Posterior cingulate gyrus (tissue), 11 donors: ENCODE measurements at places on chromosomes 13 and 19.

DNA sequence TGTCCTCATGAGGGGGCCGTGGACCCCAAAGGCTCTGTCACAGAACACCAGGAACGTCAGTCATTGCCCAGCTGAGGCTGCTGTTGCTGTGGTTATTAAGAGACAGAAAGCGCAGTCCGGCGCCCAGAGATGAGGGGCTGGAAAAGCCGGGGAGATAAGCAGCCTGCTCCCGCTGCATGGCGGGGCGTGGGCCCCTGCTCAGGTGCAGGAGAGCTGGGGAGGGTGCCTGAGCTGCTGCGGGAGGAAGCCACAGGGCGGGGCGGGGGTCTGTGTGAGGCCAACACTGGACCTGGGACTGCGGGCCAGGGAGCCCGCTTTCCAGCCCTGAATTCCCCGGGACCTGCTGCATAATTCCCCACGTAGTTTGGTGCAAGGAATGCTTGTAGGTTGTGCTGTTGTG lies 11.3 kb downstream of the SOX1 start:
- no peak for DNase-seq

DNA sequence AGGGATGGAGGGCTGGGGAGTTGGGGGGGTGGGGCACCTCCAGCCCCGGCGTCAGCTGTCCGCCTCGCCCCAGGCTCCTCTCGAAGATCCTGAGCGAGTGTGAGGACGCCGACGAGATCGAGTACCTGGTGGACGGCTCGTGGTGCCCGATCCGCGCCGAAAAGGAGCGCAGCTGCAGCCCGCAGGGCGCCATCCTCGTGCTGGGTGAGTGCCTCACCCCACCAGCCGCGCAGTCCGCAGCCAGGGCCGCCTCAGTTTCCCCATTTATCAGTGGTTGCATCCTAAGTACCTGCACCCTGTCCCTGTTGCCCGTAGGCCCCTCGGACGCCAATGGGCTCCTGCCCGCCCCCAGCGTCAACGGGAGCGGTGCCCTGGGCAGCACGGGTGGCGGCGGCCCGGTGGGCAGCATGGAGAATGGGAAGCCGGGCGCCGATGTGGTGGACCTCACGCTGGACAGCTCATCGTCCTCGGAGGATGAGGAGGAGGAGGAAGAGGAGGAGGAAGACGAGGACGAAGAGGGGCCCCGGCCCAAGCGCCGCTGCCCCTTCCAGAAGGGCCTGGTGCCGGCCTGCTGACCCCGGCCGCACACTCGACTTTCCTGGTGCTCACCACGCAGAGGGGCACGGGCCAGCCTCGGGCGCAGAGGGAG lies 29.3 kb downstream of the ZBTB7A start:
- no peak for DNase-seq

DNA sequence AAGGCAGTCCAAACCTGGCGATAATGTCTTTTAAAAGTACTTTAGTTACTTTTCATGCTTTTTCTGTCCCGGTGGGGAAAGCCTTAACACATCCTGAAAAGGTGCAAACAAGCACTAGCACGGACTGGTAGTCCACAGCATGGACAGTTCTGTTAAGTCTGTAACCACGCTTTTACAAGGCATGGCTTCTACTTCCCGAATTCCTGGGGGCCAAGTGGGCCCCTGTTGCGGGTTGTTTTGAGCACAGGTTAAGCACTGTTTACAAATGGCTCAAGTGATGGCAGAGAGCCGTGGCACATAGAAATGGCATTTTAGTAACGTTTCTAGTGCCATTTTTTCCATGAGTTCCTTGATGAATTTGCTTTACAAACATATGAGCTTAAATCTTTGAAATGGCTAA lies 37.6 kb downstream of the ZNF493 start:
- DNase-seq, result no peak

DNA sequence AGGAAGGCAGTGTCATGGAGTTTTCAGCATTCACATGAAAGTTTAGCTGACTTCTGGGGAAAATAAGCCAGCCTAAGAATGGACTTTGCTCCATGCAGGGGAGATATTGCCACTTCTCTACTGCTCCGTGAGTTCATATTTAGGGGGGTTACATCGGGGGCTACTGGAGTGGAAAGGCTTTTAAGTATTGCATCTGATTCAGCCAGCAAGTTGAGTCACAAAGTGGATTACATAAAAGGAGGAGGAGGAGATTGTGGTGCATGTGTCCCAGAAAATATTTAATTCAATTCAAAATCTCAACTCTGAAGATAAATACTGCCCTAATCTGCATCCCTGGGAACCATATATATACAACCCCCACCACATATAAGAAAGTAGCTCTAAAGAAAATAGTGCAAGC lies 617.2 kb downstream of the DCT start:
- no peak for DNase-seq

- no peak for DNase-seq
Observed at GRCh38 chr19:30449673-30450072, 77.5 kb downstream of the ZNF536 start.

- DNase-seq, result no peak
Observed at GRCh38 chr19:33463199-33463598, 58.4 kb downstream of the PEPD start.

DNA sequence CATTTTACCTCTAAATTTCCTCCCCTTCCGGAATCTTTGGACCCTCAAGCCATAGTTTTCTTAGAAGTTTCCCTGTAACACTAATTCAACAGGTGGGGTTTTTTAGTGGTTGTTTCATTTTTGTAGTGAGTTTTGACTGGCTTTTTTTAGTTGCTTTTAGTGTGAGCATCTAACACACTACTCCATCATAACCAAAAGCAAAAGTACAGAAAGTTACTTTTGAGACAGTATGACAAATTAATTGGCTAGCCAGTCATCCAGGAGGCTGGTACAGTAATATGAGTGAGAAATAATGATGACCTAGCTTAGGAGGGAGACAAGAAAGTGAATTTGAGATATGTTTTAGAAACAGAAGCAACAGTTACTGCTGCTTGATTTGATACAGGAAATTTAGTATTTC lies 71.5 kb downstream of the DNAJC15 start:
- no peak for DNase-seq

DNA sequence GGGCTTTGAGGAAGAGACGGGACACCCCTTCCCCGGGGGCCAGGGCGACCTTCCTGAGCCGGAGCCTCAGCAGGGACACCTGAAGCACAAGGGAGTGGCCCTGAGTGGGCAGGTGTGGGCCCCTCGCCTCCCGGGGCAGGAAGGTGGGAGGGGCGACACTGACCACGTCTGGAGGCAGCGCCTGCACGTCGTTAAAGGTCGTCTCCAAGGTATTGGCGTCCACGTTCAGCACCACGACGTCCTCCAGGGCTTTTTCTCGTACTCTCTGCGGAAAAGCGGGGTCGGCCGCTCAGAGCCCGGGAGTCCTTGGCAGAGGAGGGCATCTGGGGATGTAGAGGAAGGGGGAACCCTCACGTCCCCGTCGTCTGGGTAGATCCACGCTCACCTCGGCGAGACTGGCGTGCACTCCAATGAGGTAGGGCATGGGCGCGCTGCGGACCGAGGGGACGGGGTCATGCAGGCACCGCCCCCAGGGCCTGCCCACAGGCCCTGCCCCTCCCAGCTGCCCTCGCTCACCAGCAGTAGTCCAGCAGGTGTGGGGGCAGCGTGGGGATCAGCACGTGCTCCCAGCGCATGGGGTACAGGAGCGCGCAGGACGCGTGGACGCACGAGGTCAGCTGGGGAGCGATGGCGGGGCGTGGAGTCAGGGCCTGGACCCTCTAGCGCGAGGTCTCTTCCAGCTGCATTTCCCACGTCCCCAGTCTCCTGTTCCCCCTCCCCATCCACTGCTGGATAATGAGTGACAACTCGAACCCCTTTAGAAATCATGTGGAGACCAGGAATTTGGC lies 6.1 kb downstream of the DENND1C start:
- no peak for DNase-seq

GRCh38 chr19:10919352-10920287 lies 8.8 kb downstream of the YIPF2 start:
- DNase-seq, result no peak

DNA sequence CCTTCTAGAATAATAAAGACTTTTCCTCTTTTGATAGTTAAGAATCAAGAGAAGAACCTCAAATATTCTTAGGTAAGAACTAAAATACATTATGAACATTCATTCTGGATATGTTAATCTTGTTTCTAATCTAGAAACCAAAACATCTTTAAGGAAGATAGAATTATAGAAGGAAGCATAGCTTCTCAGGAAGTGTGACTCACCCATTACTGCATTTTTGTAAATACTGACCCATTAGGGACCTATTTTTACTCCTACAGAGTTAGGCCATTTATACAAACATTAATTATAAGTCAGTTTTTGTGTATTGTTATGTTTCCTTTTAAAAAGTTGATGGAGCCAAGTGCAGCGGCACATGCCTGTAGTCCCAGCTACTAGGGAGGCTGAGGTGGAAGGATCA lies 147.1 kb downstream of the NUFIP1 start:
- no peak for DNase-seq

DNA sequence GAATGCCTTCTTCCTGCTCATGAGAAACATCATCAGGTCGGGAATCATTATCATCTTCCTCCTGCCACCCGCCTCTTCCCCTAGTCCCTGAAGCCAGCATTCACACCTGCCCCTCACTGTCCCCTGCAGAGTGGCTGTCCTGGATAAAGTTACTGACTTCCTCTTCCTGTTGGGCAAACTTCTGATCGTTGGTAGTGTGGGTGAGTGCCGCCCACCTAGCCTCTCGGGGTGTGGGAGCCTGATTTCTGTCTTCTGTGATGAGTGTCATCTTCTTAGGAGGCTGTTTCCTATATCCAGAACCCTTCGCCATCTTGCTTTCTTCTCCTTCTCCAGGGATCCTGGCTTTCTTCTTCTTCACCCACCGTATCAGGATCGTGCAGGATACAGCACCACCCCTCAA lies 12.5 kb downstream of the SLC44A2 start:
- DNase-seq, result no peak

DNA sequence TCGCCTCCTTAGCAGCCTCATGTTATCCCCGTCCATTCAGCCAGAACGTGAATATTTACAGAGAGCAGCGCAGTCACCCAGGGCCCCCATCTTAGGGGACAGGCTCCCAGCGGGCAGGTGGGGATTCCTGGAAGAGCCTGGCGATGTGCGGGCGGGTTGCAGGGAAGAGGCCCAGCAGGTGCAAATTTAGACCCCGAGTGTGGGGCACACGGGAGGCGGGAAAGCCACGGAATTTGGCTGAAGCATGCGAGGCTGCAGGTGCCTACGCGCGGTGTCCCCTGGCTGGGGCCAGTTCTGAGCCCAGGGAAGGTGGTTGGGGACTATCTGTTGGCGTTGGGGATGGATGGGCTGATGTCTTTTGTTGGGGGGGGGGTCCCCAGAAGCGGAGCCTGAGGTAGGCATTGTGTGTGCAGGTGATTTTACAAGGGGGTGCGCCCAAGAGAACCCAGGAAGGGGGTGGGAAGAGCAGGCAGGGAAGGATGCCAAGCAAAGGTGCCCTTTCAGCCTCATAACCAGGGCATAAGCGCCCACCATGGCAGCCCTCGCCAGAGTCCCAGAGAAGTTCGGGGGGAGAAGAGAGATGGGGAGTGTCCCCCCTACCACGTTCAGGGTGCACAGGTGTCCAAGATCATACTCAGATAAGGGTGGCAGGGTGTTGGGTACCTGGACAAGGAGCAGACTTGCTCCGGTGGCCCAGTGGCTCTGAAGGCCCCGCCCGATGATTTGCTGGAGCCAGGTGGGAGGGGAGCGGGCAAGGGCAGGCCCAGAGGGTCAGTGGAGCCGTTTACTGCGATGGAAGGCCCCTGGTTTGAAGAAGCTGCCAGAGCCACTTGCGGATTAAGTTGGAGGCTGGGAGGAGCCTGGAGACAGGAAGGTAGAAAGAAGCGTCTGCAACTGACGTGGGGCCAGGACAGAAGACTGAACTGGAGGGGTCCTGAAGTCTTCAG lies 1.2 kb downstream of the TPGS1 start:
- no peak for DNase-seq

DNA sequence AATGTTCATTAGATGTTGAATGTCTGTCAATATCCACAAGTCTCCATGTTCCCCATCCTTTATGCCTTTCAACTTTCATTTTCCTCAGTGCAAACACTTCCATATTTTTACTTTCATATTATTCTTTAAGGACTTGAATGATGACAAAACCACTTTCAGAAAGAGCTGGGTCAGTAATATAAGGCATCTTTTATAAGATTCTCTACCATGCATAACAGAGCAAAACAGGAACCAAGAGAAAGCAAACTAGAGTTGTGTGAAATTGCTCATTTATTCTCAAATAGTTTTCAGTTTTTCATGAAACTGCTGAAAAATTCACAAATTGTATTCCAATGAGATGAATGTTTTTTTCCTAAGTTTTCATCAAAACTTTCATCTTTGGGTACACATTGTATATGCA lies 1247.6 kb downstream of the PCDH17 start:
- DNase-seq, result no peak

GRCh38 chr19:11247391-11247790 lies 8.0 kb downstream of the ANGPTL8 start:
- no peak for DNase-seq

DNA sequence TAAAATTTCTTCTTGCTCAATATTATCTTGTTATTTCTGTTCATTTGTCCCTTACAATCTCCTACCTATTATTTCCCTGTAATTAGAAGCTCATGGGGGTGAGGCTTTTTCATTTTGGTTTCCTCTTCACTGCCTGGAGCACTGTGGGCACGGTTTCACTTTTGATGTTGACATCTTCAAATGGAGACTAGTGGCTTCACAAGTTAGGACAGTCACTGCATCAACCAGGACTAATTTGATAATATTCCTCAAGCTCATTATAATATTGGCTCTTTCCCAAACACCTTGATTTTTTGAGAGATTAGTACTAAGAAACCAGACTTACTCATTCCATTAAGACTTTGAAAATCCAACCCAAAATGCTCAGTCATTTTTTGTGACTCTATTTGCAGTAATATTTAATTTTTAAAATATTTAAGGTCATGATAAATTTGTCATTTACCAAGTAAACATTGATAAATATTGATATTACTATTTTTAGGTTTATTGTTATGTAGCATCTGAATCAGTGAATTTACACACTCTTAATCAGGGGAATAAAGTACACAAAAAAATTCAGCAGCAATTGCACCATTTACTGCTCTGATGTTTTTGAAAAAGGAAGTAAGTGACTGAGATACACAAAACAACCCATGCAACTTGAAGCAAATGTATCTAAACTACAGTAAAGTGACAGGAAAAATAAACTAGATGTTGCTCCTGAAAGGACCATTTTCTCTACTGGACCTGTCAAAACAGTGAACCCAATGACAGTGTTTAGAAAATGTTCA lies 28.8 kb upstream of the RCBTB2 start:
- no peak for DNase-seq

GRCh38 chr19:55601084-55601483 lies 996 bp downstream of the ZNF524 start:
- DNase-seq, result no peak

DNA sequence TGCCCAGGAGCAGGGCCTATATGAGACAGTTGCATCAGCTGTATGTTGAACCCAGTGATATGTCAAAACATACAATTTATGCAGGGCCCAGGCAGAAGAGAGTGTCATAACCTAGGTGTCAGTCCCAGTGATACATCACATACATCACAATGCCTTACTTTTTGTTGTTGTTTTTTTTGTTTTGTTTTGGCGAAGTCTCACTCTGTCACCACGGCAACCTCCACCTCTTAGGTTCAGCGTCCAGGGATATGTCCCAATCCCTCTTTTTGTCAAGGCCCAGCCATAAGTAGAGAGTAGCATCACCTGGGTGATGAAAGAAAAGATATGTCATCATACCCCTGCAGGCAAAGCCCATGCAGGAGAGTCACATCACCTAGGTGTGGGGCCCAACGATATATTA lies 56.8 kb upstream of the ZNF730 start:
- no peak for DNase-seq
